ENCODE measurements at places on chromosomes 6 and 20. TPM values are rescaled to one million over a fixed set of nuclear protein-coding genes. Genes with fewer than 3 reads are reported as not detected.

DNA sequence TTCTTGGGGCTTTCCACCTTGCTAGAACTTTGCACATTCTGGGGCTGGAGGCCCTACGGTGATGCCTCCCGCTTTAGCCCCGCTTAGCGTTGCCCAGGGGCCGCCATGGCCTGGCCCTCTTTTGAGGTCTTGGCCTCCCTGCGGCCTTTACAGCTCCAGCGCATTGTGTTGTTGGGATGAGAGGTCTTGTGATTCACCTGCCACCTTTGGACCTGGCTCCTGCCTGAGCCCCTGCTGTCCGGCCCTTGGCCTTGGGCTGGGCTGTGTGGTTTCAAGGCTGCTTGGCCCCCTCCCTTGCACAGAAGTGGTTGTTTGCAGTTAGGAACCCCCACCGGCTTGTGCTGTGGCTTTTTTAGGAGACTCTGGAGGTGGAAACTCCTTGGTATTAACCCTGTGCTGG is 61.0 kb upstream of the CDH4 start:
- no peaks in the 10 kb centered on the region for H3K27me3 ChIP-seq
- H3K4me3 ChIP-seq: no peak overlapping the region
- H3K27ac ChIP-seq: no peak overlapping the region
- no peaks in the 10 kb centered on the region for H3K4me1 ChIP-seq
- no peak for DNase-seq

DNA sequence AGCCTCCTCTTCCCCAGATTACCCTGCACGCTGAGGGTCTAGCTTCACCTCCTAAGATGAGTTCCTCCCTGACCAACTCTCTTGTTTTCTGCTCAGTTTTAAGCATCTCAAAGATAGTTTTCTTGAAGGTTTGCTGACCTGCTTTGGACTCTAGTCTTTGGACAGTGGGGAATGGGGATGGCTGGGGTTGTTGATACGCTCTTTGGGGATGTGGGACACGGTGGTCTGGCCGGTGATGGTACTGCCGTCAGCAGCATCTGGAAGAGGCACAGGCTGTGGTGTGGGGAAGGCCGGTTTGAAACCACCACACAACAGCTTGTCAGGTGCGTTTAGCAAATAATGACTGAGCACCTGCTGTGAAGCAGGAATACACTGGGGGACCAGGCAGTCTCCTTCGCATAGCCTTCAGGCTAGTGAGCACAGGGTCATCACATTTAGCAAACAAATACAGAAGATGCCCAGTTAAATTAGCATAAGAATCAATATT is 94.1 kb downstream of the TMEM242 start:
- H3K27ac ChIP-seq: no peak overlapping the region
- H3K4me3 ChIP-seq: no peak overlapping the region
- no peak for DNase-seq
- no peaks in the 10 kb centered on the region for H3K27me3 ChIP-seq

- no peaks in the 10 kb centered on the region for H3K27me3 ChIP-seq
- H3K4me3 ChIP-seq: no peak overlapping the region
- no peak overlapping the region for H3K27ac ChIP-seq
- H3K4me1 ChIP-seq: no peaks in the 10 kb centered on the region
- H3K36me3 ChIP-seq: no peaks in the 10 kb centered on the region
- no peak for DNase-seq
Measured at GRCh38 chr6:92849636-92850035, 569.7 kb downstream of the EPHA7 start.

- H3K27ac ChIP-seq: no peak overlapping the region
- peaks cover 30% of the 10 kb centered on the region for H3K4me1 ChIP-seq
- H3K36me3 ChIP-seq: no peaks in the 10 kb centered on the region
- peak; percentile 58 for DNase-seq
- H3K4me3 ChIP-seq: no peak overlapping the region
Measured at GRCh38 chr6:33856655-33857054, 52.9 kb upstream of the MLN start.

- H3K4me3 ChIP-seq: no peak overlapping the region
- H3K27ac ChIP-seq: no peak overlapping the region
- H3K36me3 ChIP-seq: no peaks in the 10 kb centered on the region
- DNase-seq: no peak
- no peaks in the 10 kb centered on the region for H3K27me3 ChIP-seq
Measured at GRCh38 chr6:66985816-66986215, 1278.8 kb upstream of the EYS start.

GRCh38 chr6:16168121-16168520 is 39.2 kb downstream of the MYLIP start:
- no peak for DNase-seq
- no peaks in the 10 kb centered on the region for H3K27me3 ChIP-seq
- H3K36me3 ChIP-seq: no peaks in the 10 kb centered on the region
- no peak overlapping the region for H3K4me3 ChIP-seq

DNA sequence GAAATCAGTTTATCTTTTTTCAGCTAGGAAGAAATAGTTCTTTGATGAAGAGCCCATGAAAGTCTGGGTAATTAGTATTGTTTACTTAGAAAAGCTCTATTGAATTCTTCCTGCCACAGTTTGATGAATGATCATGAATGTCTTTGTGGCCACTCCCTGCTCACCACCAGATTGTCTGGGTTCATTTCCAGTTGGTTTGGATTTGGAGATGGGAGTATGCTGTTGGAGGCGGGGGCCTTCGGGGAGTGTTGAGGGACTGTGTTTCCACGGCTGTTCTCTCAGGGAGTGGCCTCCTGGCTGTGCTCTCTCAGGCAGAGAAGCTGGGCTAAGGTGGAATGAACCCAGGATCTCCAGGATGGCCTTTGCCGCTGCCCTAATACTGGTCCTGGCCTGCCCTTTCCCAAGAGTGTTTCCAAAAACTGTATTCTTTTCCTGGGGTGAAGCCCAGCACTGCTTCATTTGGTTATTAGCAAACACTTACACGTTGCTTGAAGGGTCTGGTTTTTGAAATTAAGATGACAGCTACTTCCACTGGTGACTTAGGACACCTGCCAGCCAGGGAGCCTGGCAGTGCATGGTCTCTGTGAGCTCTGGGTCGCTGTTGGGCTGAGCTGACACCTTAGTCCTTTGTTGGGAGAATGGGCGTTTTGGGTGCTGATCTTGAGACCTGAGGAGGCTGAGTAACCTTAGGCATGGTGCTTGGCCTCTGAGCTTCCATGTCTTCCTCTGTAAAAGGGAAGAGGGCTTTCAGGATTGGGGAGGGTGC is 23.2 kb downstream of the PRPF6 start:
- no peak overlapping the region for H3K4me3 ChIP-seq
- H3K27ac ChIP-seq: no peak overlapping the region
- DNase-seq: no peak
- H3K4me1 ChIP-seq: peaks cover 6% of the 10 kb centered on the region

The ZSCAN16 gene
- 15.8 TPM for total RNA-seq

The C4B gene
- total RNA-seq: 3.8 TPM

The CDSN gene
- total RNA-seq: not detected

Measured in B cell (primary cell).